ENCODE measurements at places on chromosomes 3 and 15.

DNA sequence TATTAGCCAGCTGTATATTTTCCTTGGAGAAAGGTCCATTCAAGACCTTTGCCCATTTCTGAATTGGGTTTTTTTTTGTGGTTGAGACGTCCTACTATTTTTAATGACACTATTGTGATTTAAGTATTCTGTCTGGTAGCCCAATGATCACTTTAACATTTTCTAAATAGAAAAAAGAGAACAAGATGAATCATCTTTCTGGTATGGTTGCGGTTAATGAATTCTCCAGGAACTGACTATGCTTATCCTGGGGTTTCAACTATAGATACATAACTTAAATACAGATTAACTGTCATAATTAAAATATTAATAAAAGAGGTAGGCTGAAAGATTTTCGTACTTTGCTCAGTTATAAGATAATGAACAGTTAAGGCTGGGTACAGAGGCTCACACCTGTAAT lies 51.9 kb downstream of the PBRM1 start:
- no peak for DNase-seq

DNA sequence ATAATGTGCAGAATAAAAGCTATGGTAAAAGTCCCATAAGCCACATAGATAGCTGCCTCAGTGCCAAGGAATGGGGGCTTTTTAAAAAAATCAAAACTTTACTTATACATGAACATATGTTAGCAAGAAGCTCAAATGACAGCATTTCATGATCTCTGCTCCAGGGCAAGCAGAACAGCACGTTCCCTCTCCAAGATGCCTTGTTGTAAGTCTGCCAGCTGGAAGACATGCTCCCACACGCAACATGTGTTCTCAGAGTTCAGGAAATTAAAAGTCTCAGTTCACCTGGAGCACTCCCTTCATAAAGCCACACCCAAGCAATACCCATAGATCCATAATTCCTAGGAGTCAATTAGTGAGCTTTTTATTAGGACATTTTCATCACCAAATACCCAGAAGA lies 52.2 kb downstream of the ABI3BP start:
- DNase-seq, result no peak

GRCh38 chr3:120436523-120437050 lies 14.2 kb downstream of the FSTL1 start:
- DNase-seq, result no peak

DNA sequence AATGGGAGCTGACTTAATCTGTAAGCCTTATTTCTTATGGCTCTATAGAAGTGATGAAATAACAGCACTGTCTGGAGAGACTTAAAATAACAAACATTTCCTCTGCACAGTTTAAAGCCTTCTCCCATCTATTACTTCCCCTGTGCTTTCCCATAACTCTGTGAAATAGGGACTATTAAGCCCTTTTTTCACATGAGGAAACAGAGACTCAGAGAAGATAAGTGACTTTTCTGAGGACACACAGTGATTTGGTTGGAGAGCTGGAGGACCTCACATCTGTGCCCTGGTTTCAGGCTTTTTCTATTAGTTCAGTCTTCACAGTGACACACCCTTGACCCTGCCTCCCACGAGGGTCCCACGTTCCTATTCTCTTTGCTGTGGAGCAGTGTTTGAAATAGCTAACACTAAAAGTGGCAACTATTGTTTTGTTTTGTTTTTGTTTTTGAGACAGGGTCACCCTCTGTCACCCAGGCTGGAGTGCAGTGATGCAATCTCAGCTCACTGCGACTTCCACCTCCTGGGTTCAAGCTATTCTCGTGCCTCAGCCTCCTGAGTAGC lies 82.9 kb downstream of the ST6GAL1 start:
- no peak for DNase-seq

DNA sequence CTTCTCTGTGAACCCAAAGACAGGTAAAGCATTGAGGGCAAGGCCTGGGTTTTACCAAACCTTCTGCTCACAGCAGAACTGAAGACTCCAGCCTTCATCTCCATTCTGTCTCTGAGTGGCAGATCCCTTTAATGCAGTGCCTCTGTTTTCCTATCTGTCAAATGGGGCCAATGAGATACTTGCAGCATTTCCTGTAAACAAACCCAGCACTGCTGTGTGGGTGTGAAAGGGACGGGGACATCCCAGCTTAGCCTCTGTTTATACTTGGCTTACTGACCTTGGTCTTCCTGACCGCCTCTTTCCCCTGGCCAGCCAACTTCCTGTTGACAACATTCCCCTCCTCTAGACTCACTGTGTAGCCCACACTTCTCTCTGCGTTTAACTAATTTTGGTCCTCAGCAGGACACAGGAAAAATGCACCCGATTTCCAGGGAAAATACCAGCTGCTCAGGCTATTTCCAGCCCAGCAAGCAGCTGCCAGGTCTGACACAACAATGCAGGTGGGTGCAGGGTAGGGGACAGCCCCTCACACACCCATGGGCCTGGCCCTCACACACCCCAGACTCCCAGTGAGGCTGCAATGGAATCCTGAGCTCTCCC lies 105.9 kb upstream of the HERC1 start:
- no peak for DNase-seq

Measured in activated naive CD8-positive, alpha-beta T cell treated with anti-CD3 and anti-CD28 coated beads, Interleukin-2, amount 50 U/mL, for 16 hours (primary cell).